ENCODE measurements at places on chromosomes 2 and 18. TPM values are rescaled to one million over a fixed set of nuclear protein-coding genes. Genes with fewer than 3 reads are reported as not detected.
A peak's percentile ranks its signal among the peaks of the same experiment; 100 is the strongest.

GRHL1 gene
- 1.3 TPM for total RNA-seq

DNA sequence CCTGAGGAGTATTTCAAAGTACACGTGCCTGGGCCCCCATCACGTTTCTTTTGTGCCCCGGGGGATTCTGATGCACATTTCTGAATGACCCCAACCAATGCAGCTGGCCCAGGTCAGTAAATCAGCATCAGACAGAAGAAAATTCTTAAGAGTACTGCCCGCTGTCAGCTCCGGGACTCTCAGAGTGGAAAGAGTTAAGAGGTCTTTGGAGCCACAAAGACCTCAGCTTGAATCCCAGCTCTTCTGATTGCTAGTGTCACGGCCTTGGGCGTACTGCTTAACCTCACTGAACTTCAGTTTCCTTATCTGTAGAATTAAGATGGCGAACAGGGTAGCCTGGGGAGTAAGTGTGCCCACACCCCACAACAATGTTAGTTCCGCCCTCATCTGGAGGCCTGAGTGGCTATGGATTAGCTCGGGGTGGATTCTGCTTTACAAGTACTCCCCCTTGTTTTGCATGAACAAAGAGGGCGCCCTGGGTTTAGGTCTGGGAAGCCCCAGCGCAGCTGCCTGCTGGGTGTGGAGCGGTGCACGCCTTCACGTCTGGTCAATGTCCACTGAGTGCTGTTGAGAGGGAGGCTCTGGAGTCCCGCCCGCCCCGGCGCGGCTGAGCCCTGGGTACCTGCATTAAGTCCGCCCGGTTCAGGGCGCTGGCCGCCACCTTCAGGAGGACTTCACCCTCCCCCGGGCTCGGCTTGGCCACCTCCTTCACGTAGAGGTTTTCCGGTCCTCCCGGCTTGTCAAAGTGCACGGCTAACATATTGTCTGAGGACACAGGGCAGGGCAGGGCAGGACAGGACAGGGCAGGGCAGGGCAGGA, 858 bp downstream of the TP53I3 start:
- DNase-seq, result no peak

GRCh38 chr2:201880993-201881611, 74.8 kb downstream of the CDK15 start:
- peak; percentile 29 for DNase-seq

GRCh38 chr2:128525653-128526052, 207.0 kb upstream of the HS6ST1 start:
- no peak for DNase-seq

- no peak for DNase-seq
Observed at GRCh38 chr2:50315336-50315735, 716.6 kb downstream of the NRXN1 start.

Data from SJSA1 (cell line).